ENCODE measurements at places on chromosomes 2 and 18.

- no peak for DNase-seq
Observed at GRCh38 chr2:84686783-84687476, 170.6 kb downstream of the DNAH6 start.

DNA sequence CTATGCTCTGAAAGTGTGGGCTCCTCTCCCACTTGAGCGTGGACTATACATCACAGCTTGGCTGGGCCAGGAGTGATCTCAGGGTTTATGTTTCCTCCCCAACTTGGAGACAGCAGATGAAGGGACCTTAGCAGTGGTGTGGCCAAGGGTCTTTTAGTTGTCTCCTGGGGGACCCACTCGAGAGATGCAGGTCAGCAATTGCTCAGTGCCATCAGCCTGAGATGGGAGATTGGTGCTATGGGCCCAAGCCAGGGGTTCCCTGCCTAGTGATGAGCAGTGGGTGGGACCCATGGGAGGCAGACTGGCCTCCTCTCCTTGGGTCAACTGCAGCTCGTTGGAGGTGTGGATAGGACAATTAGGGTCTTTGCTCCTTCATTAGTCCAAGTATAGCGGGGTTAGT lies 510.5 kb upstream of the FSHR start:
- DNase-seq = no peak

GRCh38 chr2:66531155-66531554 lies 96.2 kb downstream of the MEIS1 start:
- DNase-seq = no peak

DNA sequence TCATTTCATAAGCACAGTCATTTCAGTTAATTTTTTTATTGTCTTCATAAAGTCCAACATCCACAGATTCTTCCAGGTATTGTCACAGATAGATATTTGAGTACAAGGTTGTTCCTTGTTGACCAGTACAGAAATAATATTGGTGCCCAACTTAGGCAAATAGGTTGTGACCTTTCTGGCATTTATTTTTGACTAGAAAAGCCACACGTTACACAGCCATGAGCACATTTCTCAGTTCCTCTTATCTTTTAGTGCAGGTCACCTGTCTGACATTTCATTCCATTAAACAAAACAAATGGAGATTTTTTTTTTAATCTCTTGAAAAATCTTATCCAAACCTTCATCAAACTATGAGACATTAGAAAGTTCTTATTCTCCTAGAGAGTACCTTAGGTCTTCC lies 428.8 kb downstream of the ZNF521 start:
- no peak for DNase-seq

GRCh38 chr2:239866350-239866749 lies 158.8 kb downstream of the NDUFA10 start:
- DNase-seq = no peak

DNA sequence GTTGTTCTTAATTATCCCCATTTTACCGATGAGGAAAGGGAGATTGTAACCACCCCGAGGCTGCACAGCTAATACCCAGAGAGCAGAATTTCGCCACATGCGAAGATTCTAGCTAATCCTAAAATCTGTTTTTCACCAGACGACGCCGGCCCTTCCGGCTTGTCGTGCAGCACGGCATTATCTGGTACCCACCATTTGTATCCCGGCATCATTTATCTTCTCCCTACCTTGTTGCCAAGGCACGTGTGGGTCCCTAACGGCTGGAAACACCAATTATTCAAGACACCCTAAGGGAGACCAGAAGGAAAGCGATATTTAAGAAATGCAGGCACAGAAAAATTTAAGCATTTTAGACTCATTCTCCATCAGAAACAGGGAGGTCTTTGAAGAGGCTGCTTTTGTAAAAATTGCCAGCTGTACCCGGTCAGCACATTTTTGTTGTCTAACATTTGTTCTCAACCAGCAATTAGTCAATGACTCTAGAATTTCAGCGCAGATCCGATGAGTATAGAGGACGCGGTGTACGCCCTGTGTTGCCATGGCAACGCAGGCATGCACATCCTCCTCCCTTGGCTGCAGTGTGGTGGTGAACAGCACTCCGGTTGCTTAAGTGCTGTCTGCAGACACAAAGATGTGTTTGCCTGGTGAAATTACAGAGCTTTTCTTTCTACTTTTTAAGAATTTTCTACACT lies 111.6 kb downstream of the AGAP1 start:
- DNase-seq = no peak

DNA sequence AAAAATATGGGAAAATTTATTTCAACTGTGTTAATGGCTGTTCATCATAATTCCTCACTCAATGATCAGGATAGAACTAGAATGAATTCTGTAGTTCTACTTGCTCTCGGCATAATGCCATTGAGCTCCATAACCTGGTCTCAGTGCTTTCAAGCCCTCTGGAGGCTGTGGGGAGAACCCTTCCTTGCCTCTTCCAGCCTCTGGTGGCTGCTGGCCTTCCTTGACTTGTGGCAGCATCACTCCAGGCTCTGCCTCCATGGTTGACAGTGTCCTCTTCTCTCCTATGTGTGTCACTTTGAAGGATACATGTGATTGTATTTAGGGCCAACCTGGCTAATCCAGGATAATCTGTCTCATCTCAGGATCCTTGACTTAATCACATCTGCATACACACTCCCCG lies 26.9 kb upstream of the CABYR start:
- DNase-seq = no peak

GRCh38 chr18:47677952-47678351 lies 252.5 kb downstream of the SMAD2 start:
- no peak for DNase-seq

DNA sequence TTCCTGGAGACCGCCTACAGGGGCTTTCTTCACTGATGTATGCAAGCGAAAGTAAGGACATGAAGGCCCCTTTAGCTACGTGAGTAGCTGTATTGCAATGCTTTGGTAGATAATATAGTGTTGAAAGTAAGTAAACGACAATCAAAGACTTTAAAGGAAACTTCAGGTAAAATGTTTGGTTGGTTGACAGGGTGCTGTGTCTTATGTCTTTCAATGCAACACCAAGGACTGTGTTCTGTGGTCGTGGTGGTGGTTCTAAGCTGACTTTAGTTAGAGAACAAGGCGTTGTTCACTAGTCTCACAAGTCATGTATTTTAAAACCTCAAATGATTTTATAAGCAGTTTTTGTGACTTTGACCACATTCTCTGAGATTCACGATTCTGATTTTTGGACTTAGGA lies 58.0 kb upstream of the CABYR start:
- no peak for DNase-seq
